ENCODE measurements at places on chromosomes 4 and X. TPM values are rescaled to one million over a fixed set of nuclear protein-coding genes. Genes with fewer than 3 reads are reported as not detected.

- no peak for DNase-seq
Observed at GRCh38 chr4:48827622-48828021, 3.3 kb upstream of the OCIAD1 start.

DNA sequence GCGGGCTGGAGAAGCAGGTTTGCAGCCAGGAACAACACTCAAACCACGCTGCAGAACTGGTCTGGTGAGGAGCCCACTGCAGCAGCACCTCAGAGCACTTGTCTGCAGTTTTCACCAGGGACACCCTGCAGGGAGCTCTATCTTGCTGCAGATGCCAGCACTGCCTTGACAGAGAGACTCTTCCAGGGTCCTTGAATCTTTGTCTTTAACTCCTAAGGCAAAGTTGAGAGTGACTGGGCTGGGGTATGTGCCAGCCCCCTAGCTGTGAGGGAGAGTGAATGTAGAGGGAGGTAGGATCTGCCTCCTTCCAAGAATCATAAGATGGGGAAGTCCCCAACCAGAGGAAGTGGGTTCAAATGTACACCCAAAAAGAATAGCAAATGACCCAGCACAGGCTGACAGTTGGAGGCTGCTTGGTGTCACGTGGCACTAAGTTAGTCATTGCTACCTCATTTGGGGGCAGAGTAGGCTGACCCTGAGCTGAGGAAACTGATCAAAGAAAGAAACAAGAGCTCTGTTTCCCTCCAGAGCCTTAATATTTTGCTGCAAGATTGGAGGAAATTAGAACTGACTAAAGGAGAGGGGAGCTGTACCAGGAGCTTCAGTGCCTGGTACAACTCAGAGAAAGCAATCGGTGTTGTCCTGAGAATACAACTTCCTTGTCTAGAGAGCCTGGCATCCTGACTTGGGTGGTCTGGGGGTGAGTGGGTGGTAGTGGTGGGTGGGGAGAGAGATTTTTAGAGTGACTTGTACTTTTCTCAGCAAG lies 28.2 kb upstream of the HUWE1 start:
- DNase-seq = no peak

GRCh38 chr4:41692717-41693345 lies 55.7 kb downstream of the PHOX2B start:
- DNase-seq = no peak

- no peak for DNase-seq
Observed at GRCh38 chrX:86981326-86981879, 536.2 kb upstream of the KLHL4 start.

- DNase-seq = no peak
Observed at GRCh38 chr4:3835527-3836405, 69.6 kb downstream of the ADRA2C start.

- DNase-seq = no peak
Observed at GRCh38 chrX:40423299-40423698, 157.5 kb upstream of the ATP6AP2 start.

- DNase-seq = no peak
Observed at GRCh38 chr4:83568062-83568461, 32.2 kb downstream of the GPAT3 start.

PNCK gene
- 0.34 TPM for total RNA-seq

EREG gene
- 7.5 TPM for total RNA-seq

GABRQ gene
- 0.08 TPM for total RNA-seq

TLL1 gene
- total RNA-seq = 7.9 TPM

Data from kidney epithelial cell (primary cell).